ENCODE measurements at places on chromosomes 12 and 14.

GRCh38 chr14:100391724-100392123 is 68.6 kb downstream of the SLC25A47 start:
- no peak for DNase-seq

DNA sequence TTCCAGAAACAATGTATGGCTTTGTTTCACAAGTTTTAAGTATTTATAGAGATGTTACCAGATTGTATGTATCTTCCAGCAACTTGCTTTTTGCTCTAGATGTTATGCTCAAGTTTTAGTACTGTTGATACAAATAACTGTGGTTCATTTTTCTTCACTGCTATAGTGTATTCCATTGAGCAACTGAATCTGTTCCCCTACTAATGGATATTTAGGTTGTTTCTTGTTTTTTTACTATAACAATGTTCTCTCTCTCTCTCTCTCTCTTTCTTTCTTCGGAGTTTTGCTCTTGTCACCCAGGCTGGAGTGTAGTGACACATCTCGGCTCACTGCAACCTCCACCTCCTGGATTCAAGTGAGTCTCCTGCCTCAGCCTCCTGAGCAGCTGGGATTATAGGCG is 16.6 kb downstream of the HCAR2 start:
- no peak for DNase-seq

DNA sequence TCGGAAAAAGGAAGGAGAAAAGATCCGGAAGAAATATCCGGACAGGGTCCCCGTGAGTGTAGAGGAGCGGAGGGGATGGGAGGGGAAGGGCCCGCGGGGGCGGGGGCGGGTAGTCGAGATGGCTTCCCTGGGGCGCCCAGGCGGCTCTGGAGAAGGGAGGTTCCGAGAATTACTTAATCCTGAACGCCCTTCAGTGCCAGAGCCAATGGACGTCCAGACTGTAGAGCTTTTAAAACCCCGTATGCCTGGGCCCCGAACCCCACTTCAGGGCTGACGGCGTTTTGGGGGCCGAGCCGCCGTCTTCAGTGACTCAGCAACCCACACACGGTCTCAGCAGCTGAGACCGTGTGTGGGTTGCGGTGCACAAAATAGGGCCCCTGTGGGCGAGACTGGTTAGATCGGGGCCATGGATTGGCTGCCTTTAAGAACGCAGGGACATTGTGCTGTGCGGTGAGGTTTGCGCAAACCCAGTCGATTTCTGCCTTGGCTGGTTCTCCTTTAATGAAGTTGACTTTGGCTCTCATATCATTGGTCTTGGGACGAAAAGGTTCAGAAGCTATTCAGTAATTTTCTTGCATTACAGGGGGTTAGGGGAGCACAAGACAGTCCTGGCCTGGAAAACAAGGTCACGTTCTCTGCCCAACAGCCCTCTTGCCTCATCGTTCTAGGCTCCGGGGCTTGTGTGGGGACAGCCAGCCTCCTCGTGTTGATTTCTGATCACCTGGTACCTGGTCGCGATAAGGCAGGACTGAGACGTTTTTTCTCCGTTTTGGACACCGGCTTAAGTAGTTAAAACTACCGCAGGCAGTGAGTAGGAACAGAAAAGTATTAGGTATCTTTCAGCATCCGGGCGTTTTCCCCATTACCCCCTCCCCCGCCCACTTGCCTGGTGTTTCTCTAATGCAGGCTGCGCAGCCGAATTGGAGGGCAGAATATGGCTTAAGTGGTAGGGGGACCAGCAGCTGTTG is 775 bp downstream of the GABARAPL1 start:
- DNase-seq = no peak

GRCh38 chr14:96486705-96487104 is 15.5 kb upstream of the PAPOLA start:
- no peak for DNase-seq

Measured in NCI-H446 (cell line).